ENCODE measurements at places on chromosomes 7 and 10. TPM values are rescaled to one million over a fixed set of nuclear protein-coding genes. Genes with fewer than 3 reads are reported as not detected.

- DNase-seq, result no peak
These were observed 38.5 kb downstream of the MTURN start for GRCh38 chr7:30173058-30173897.

Gene NPFFR1
- polyA plus RNA-seq, result 0.12 TPM

DNA sequence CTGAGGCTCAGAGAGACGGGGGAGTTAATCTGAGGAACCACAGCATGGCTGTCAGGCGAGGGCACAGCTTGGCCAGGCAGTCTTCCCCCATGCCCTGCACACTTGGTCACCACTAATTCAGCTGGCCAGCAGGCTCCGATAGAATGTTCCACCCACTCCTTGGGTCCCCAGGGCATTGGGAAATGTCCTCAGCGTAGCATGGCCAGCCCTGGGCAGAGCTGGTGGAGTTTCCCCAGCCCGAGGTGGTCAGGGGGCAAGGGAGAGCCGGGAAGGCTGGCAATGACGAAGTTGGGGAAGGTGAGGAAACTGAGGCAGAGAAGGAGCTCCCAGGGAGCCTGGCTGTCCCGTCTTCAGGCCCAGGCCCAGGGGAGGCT lies 12.1 kb upstream of the GRIFIN start:
- no peak for DNase-seq

DNA sequence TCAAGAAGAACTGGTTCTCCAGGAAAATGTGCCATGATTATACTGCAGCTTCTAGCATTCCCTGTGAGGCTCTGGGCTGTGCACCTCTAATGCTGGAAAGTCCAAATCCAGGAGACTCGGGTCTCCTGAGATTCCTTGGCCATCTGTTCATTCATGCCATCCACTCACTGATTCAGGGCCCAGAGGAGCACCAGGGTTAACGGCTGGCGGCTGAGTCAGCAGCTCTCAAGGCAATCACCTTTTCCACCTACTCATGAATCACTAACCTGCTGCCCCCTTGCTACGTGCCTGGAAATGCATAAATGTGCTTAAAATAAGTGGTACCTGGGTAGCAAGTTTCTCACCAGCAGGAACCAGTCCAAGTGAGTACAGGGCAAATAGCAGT lies 132.7 kb downstream of the KCNMA1 start:
- no peak for DNase-seq

Gene DDX21
- 59.7 TPM for polyA plus RNA-seq

DNA sequence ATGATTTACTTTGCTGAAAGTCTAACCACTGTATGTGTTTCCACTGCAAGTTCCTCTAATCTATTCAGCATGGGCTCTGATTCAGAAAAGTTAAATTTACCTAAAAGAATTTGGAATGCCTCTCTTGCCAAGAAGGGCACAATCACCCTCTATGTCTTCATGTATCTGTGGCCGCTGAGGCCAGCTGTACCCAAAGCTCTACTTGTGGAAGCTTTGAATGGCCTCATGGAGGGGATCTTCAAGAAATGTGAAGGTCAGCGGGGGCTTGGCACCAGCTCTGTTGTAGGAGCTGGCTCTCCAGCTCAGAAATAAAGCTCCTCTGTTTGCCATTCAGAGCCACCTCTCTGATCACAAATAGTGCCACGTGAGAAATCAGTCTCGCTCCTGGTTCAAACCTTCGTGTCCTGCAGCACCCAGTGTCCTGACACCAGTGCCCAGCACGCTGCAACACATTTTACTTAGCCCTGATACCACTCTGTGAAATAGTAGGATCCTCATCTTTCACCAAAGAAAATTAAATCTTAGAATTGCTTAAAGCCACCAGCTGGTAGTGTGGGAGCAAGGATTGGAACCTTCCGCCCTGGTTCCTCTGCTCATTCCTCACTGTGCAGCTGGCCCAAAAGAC lies 61.1 kb downstream of the PKD1L1 start:
- DNase-seq, result no peak
